ENCODE measurements at places on chromosomes 5 and 9.

DNA sequence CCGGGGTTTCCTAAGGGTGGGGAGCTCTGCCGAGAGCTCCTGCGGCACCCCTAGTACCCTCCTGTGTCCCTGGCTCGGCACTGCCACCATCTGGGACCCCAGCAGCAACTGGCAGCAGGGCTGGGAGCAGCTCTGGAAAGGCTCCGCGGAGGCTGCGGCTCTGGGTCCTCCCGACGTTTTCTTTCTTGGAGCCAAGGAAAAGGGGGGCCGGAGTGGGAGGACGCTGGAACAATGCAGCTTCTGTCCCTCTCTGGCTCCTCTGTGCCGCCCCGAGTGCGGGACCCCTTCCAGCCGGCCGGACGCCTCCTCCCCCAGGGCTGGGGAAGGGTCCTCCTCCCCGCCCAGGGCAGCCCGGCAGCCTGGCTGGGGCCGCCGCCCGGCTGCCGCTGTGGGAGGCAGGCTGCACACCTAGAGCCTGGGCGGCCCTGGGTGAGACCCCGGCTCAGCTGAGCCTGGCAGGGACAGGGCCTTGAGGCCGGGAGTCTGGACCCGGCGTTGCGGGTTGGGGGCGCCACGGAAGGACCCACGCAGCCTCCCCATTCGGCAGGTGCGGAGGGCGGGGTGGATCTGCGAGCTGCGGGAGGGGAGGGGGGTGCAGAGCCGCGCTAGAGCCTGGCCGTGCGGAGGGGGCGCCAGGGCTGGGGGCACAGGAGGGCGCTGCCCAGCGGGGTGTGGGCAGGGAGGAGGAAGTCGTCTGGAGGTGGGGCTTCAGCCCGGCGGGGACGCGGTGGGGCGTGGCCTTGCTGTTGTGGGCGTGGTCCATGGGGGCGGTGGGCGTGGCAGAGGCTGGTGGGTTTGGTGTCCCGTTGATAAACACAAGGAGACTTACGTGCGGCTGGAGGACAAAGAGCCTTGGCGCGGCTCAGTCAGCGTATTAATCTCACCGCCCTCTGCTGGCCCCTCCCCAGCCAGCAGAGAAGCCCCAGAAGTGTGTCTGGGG lies 15.1 kb downstream of the GPSM1 start:
- no peak for DNase-seq

DNA sequence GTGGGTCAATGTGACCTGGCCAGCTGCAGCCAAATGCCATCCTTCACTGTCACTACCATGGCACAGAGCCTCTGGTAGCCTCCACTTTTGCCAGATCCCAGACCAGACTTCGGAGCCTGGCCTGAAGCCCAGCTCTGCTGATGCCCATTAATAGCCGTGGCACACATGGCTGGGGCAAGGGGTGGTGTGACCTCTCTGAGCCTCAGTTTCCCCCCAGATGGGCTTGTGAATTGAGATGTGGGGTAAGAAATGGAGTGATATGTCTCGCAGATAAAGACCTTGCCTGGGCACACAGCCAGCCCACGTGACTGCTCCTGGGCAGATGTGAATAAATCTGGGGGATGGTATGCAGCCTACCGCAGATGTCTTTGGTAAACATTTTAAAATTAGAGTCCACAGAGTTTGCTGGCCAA lies 13.9 kb downstream of the SUSD3 start:
- DNase-seq = no peak

DNA sequence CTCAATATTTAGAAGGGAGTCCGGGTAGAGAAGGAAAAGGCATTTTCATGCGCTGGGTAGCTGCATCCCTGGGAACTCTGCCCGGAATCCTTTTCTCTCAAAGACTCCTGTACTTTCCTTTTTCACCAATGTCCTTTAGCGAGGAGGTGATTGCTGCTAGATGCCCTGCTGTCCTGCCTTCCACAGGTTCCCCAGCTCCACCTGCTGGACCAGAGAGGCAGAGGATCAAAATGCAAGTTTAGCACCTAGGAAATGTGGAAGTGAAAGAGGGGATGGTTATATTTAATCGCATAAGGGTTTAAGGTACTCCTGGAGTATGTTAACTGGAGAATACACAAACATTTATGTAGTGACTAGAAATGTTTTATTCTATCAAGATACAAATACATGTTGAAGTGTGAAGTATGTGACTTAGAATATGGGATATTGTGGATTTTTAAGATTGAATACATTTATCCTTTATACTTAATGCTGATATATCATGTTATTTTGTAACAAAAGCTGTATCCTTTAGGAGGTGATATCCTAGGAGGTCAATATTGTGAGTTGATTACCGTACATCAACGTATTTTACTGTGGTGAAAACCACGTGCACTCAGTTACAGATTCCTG lies 145.7 kb downstream of the ARHGAP26 start:
- DNase-seq = no peak

DNA sequence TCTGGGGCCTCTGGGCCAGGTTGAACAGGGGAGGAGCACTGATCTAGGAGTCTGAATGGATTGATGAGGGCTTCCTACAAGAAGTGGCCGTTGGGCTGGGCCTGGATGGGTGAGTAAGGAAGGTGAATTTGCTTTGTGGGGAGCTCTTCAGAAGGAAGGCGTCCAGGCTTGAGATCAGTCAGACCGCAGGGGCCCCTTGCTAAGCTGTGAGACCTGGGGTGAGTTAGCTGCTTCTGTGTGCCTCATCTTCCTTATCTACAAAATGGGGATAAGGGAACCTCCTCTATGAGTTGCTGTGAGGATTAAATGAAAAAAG lies 1.1 kb upstream of the SYNPO start:
- no peak for DNase-seq

GRCh38 chr9:15276328-15276938 lies 30.6 kb downstream of the TTC39B start:
- DNase-seq = no peak

- no peak for DNase-seq
Observed at GRCh38 chr5:178431063-178431781, 159.0 kb downstream of the COL23A1 start.

- DNase-seq = no peak
Observed at GRCh38 chr5:142420561-142421227, 95.9 kb upstream of the SPRY4 start.

- DNase-seq = no peak
Observed at GRCh38 chr5:137446151-137446550, 53.0 kb downstream of the SPOCK1 start.

- DNase-seq = no peak
Observed at GRCh38 chr9:2639786-2640185, 18.2 kb downstream of the VLDLR start.

- DNase-seq = no peak
Observed at GRCh38 chr9:16154521-16155078, 601.8 kb downstream of the CCDC171 start.

DNA sequence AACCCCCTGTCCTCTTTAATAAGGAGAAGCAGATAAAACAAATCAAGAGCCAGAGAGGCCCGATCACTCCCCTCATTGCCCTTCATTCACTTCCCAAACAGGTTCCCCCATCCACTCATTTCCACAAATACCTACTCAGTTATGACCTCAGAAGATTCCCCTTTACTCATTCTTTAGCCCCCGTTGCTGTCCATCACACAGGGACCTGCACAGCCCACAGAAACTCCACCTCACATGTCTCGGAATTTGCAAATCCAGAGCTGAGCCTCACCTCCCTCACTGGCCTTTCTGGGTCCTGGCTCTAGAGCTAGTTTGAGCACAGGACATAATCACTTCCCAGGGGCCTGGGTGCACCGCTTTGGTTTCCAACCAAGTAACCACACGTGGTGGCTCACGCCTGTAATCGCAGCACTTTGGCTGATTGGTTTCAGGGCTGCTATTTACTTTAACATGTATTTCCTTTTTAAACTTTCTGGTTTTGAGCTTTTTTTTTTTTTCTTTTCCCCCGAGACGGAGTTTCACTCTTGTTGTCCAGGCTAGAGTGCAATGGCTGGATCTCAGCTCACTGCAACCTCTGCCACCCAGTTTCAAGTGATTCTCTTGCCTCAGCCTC lies 17.8 kb downstream of the ATP6V0E1 start:
- no peak for DNase-seq

DNA sequence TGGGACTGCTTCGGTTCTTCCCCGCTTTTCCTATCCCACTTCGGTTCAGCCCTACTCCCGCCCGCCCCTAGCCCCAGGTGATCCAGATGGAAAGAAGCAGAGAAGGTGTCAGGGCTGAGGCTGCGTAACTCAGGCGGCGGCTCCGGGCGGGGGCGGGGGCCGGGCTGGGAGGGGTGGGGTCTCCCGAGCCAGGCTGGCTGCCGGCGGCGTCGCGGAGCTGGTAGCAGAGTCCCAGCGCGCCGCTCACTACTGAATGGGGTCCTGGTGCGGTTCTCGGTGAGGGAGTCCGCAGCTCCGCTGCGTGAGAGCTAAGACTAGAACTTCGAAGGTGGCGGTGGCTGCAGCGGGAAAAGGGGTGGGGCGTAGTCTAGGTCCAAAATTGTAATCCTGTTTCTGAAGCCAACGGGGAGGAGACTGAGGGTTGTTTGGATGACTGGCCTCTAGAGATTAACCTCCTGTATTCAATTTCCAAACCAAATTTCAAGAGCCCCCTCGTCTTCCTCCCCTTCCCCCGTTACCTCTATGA lies 1.4 kb downstream of the PRR16 start:
- DNase-seq = no peak

GRCh38 chr5:173204185-173204979 lies 30.6 kb downstream of the NKX2-5 start:
- no peak for DNase-seq

GRCh38 chr9:35226651-35227050 lies 64.8 kb downstream of the UNC13B start:
- no peak for DNase-seq

- DNase-seq = peak; percentile 83
Observed at GRCh38 chr5:79702606-79703380, 13.2 kb downstream of the CMYA5 start.

DNA sequence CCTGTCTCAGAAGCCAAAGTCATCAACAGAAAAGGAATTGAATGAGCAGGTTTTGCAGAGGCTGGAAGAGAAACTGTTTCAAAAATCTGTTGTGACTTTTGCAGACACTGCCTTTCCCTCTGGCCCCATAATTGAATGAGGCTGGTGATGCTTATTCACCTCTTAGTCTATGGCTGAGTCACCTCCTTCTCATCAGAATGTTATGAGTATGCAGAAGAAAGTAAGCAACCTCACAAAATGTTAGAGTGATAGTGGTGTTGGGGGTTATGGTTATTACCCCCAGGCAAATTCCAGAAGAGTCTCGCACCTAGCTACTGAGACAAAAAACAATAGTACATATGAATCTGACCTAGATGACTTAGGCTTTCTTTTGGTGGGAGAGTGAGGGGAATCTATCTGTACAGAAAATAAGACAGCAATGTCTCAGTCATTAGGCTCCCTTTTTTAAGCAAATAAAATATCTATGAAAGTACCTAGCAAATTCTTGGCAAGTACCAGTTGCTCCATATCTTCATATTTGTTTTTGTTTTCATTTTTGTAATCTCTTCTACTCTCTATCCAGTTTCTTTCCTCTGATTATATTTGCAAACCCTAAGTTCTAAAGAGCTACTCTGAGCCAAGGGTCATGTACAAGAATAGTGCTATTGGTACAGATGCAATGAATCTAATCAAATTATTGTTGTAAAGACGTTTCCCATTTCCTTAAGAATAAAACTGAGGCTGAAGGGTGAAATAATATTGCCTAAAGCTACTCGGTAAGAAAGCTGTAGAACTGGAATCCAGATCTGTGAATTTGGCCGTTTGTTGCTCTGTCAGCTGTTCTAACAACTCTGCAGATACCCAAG lies 498.1 kb upstream of the TNC start:
- no peak for DNase-seq

DNA sequence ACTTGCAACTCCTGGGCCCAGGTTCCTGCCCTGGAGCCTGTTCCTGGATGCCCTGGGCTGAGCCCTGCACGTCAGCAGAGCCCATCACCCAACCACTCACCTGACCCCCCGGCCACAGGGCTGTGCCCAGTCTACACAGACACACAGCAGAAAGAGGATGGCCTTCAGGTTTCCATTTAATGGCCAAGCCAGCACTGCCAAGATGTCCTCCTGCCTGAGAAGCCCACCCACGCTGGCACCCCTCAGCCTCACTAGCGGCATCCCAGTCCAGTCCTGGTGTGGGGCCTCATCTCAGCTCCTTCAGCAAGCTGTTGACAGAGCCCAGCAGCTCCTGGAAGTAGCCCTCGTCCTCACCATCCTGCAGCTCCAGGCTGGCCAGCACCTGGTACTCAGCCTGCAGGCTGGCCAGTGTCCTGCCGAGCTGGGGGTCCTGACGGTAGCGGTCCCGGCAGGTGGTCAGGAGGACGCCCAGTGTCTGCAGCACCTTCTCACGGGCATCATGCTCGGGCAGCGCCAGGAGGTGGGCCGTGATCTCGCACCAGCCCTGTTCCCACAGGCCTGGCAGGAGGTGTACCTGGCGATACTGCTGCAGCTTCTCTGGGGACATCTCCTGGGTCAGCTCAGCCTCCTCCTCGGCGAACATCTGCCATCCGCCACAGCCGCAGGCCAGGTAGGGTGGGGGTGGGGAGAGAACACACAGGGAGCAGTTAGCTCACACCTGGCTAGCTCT lies 71.9 kb upstream of the LRRTM2 start:
- no peak for DNase-seq

DNA sequence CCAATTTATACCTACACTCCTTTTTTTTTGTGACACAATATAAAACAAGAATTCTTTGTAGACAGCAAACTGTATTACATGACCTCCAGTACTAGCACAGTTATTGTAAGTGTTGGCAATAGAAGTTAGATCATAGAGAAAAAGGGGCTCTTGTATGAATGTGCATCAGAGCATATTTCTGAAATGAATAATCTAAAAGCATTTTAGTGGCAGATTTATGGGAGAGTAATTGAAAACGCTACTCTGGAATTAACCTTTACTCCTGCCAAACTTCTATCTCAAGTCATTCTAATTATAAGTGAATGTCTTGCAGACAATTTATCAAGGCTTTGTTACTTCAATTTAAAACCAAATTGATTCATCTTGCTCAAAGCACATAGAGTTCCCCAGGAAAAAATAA lies 968.1 kb downstream of the TAF11L14 start:
- DNase-seq = no peak

DNA sequence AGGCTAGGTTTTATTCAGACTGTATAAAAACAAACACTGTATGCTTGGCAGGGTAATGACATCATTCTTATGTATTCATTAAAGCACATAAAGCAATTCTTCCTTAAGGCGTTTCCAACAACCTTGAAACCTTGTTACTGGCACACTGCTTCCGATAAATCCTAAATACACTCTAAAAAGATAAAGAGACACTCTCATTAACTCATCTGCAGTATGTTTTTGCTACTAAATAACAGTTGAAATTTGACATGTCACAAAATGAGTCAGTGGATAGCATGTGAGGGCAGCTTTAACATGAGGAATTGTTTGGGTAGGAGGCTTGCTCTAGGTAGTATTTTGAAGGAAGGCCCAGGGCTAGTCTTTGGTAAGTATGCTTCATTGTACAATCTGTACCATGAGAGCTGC lies 13.7 kb downstream of the YIPF5 start:
- DNase-seq = no peak
